NCI-H460 (cell line): ENCODE measurements at places on chromosomes 6 and 20. TPM values are rescaled to one million over a fixed set of nuclear protein-coding genes. Genes with fewer than 3 reads are reported as not detected.

GRCh38 chr20:58457083-58457695 lies 58.0 kb downstream of the APCDD1L start:
- no peak for DNase-seq

GRCh38 chr6:124977067-124977908 lies 15.1 kb downstream of the RNF217 start:
- no peak for DNase-seq

- DNase-seq: no peak
These were observed 71.6 kb upstream of the DST start for GRCh38 chr6:56714273-56714672.

- DNase-seq: no peak
These were observed 246.6 kb downstream of the PHF3 start for GRCh38 chr6:63882208-63882607.

The SIGLEC1 gene
- total RNA-seq: not detected in 2 replicates

GRCh38 chr6:165647041-165647440 lies 16.0 kb downstream of the PDE10A start:
- DNase-seq: no peak
